ENCODE measurements at places on chromosomes 5 and 9. TPM values are rescaled to one million over a fixed set of nuclear protein-coding genes. Genes with fewer than 3 reads are reported as not detected.

The N4BP3 gene
- total RNA-seq = 16.0 TPM

The CDC20B gene
- total RNA-seq = 0.13 TPM

The CORO2A gene
- 0.40 TPM for total RNA-seq

The PCDHGB7 gene
- 9.4 TPM for total RNA-seq

The NMUR2 gene
- total RNA-seq = not detected

The PKD2L2 gene
- total RNA-seq = not detected

The ENTPD8 gene
- total RNA-seq = not detected

The OTP gene
- total RNA-seq = not detected

The PCDHGB3 gene
- 2.9 TPM for total RNA-seq

The PCDH12 gene
- 35.1 TPM for total RNA-seq

The AP3S1 gene
- 132 TPM for total RNA-seq

The OBP2B gene
- total RNA-seq = not detected

The BICD2 gene
- total RNA-seq = 43.8 TPM

The GABRG2 gene
- not detected for total RNA-seq

The IFNK gene
- not detected for total RNA-seq

The ANKRD31 gene
- 0.07 TPM for total RNA-seq

The TMEM161B gene
- 18.5 TPM for total RNA-seq

The PCDHB11 gene
- 0.27 TPM for total RNA-seq

The CD72 gene
- total RNA-seq = not detected

The CARD9 gene
- total RNA-seq = 0.40 TPM

The WWC1 gene
- total RNA-seq = 0.27 TPM

The NOXA1 gene
- 0.29 TPM for total RNA-seq

The FBP1 gene
- 13.2 TPM for total RNA-seq

The ARSK gene
- 13.0 TPM for total RNA-seq

The PCDHGA5 gene
- total RNA-seq = 0.72 TPM

The PIP5K1B gene
- total RNA-seq = not detected

The MOB3B gene
- under 0.01 TPM for total RNA-seq

The TEK gene
- total RNA-seq = 101 TPM

The RPL35 gene
- total RNA-seq = 2,001 TPM

The PCDHB2 gene
- 0.66 TPM for total RNA-seq
